ENCODE measurements at places on chromosomes 12 and 14. TPM values are rescaled to one million over a fixed set of nuclear protein-coding genes. Genes with fewer than 3 reads are reported as not detected.

GRCh38 chr14:101721951-101722661 lies 39.4 kb upstream of the PPP2R5C start:
- DNase-seq: no peak

DNA sequence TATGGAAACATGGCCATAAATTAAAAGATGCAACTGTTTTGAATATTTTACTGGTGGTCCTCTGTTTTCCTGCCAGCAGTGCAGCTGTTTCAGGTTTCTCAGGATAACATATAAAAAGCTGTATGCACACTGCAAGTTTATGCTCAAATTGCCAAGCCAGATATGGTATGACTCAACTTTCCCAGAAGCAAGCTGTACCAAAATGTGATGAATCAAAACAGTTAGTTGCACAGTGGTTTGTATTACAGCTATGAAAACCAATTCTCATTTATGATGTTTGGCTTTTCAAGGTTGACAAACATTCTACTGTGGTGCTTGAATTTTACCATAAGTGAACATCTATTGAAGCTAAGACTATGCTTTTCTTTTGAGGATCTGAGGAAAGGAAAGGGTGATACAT lies 15.5 kb downstream of the TRMT5 start:
- DNase-seq: no peak

- DNase-seq: no peak
Measured at GRCh38 chr14:29240066-29240465, 473.5 kb downstream of the FOXG1 start.

The SLC10A1 gene
- total RNA-seq: not detected

DNA sequence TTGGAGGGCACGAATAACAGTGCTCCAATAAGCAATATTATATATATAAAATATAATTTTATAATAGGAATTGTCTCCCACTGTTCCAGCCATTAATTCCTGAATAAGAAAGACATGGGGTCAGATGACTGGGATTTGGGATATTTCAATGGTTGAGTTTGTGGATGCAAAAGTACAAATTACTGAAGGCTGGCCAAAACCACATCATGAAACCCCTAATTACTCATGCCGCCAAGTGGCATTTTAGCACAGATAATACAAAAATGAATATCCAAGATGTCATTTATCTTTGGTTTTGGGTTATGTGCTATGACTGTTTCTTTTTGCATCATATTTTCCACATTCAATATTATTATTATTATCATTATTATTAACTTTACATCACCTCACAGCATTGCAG lies 261.4 kb upstream of the TBX3 start:
- no peak for DNase-seq

- DNase-seq: no peak
Measured at GRCh38 chr14:54909817-54910558, 7.4 kb upstream of the GCH1 start.

The FAM181A gene
- total RNA-seq: not detected

DNA sequence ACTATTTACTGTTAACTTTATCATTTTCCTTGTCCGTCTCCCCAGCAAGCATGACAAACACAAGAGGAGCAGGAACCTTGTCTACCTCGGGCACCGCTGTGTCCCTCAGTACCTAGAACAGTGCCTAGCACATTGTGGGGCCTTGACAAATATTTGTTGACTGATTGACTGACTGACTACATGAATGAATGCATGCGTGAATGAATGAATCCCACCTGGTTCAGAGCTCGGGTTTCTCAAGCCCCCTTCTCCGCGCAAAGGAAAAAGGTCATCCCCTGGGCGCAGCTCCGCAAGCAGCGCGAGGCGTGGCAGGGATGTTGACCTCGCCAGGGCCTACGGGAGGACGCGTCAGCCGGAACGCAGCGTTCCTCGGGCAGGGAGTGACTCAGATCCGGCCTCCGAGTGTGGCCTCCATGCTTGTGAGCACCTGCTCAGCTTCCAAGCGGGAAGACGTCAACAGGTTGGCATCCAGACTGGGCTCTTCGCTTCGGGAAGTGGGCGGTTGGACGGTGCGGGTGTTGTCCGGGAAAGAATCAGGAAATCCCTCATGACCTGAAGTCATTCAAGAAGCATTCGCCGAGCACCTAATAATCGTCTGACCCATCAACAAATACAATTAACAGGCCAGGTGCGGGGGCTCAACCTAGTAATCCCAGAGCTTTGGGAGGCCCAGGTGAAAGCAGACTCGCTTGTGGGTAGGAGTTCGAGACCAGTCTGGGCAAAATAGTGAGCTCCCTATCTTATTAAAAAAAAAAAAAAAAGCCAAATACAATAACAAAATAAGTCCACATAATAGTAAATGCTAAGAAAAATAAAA lies 13.9 kb upstream of the UBC start:
- DNase-seq: no peak

- no peak for DNase-seq
Measured at GRCh38 chr12:966724-967123, 17.2 kb upstream of the RAD52 start.

GRCh38 chr12:1760566-1761382 lies 59.6 kb upstream of the LRTM2 start:
- DNase-seq: no peak

DNA sequence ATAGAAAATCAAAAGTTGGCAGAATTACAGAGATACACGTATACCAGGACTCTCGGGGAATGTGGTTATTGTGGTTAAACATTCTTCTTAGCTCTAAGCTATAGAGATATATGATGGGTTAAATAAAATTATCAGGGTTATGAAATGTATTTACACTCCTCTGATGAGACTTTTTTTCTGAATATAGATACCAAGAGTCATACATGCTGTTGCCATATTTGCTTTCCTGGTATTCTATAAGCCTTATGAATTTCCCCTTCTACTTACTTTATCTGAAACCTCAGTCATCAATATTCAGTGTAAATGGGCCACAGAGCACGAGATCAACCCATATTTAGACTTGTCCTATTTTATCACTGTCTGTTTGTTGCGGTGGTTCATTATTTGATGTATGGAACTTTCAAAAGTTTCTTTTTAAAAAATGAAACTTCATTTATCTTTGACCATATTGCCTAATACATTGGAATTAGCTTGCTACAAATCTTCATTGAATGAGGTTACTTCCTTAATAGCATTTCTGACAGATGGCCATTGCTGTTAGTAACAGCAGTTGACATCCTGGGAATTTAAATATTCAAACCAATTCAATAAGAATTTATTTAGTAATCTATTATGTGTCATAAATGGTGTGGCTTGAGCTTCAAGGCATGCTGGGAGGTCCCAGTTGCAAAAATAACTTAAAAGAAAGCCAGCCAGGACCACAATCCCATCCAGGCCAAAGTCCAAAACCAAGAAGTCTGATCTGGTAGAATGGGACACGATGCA lies 393.5 kb downstream of the PCNX1 start:
- DNase-seq: no peak

DNA sequence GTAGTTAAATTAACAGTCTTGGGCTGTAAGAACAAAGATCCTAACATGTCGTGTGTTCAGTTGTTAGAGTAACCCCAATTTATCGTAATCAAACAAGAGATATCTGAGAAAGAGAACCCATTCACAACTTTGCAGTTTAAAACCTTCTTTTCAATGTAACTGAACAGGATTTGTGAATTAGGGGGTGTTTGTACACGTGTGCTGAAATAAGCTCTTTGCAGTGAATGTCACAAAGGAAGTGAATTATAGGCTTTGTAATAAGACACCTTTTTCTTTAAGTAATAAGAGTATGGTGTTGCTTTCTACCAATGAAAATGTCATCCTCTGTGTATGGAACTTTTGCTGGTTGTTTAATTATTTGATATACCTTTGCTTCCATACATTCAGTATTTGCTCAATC lies 114.0 kb downstream of the ALX1 start:
- no peak for DNase-seq

The KLHDC1 gene
- 5.7 TPM for total RNA-seq

DNA sequence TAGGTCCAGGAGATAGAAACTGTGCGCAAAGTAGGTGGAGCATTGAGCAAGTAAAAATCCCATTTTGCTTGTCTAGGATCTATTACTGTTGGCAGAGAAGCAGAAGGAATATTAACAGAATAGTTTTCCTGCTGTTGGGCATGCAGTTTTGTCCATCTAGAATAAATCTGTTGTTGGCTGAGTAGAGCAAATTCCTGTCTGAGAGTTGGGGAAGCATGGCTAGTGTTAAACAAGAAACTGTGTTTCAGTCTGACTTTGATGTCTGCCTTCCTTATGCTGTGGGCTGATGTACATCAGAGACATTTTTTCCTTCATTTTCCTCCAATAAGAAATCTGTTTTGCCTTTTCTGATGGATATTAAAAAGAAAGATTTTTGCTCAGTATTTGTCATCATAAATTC lies 98.2 kb downstream of the RAD52 start:
- no peak for DNase-seq

GRCh38 chr14:96888593-96888992 lies 91.4 kb downstream of the VRK1 start:
- DNase-seq: no peak

The RAB15 gene
- 0.34 TPM for total RNA-seq

DNA sequence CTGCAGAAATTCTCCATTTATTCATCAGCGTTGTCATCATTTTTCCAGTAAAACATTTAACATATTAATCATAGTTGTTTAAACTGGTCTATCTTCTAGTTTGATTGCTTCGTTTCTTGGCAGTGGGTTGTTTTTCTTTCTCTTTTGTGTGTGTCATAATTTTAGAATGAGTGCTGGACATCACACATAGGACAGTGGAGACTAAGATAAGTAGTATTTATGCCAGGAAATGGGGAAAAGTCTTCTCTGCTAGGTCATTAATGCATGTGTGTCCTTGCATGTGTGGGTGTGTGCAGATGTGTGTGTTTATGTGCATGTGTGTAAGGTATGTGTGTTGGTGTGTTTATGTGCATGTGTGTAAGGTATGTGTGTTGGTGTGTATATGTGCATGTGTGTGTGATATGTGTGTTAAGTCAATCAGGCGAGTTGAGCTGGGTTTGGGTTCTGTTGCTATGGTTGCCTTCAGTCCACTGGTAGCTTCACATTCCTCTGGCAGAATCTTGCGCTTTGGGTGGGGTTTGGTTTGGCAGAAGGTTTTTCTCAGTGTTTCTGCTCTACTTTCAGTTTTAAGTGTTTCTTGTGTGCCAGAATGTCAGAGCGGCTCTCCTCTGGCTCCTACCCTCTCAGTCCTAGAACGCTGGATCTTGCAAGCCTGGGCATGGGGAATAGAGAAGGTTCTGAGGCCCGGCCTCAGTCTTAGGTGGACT lies 7.8 kb upstream of the ADGRD1 start:
- no peak for DNase-seq

- DNase-seq: no peak
Measured at GRCh38 chr12:8449355-8449859, 6.4 kb upstream of the CLEC6A start.

- DNase-seq: no peak
Measured at GRCh38 chr12:68883151-68883550, 49.8 kb downstream of the CPM start.

DNA sequence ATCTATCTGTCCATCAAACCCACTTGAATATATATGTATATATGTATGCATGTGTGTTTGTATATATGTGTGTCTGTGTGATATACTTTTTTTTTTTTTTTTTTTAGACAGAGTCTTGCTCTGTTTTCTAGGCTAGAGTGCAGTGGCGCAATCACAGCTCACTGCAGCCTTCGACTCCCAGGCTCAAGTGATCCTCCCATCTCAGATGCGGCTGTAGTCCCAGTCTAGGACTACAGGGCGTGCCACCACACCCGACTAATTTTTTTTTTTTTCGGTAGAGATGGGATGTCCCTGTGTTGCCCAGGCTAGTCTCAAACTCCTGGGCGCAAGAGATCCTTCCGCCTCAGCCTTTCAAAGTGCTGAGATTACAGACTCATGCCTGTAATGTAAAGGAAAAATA lies 13.0 kb upstream of the APOBEC1 start:
- no peak for DNase-seq

The SCN8A gene
- total RNA-seq: 0.86 TPM

- DNase-seq: no peak
Measured at GRCh38 chr12:129571901-129572494, 331.8 kb downstream of the TMEM132D start.

The KNTC1 gene
- 64.0 TPM for total RNA-seq

GRCh38 chr12:124030008-124030407 lies 57.0 kb downstream of the ZNF664 start:
- no peak for DNase-seq

The ETFBKMT gene
- 2.0 TPM for total RNA-seq

DNA sequence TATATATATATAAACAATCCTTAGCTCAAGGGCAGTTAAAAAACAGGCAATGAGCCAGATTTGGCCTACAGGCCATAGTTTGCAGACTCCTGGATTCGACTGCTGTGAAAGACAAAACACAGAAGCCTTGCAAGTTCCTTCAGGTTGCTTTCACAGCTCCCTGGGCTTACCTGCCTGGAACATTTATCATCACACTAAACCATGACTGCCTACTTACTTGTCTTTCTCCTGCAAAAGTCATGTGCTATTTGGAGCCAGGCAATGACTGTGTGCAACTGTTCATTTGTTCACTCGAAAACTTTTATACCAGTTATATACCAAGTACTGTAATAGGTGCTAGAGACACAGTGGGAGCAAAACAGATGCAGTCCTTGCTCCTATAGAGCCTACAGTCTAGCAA lies 2.2 kb upstream of the RPS6KA5 start:
- DNase-seq: no peak
